ENCODE measurements at places on chromosomes 13 and 19.

GRCh38 chr19:47641891-47642485 lies 33.1 kb downstream of the BICRA start:
- no peak for DNase-seq

DNA sequence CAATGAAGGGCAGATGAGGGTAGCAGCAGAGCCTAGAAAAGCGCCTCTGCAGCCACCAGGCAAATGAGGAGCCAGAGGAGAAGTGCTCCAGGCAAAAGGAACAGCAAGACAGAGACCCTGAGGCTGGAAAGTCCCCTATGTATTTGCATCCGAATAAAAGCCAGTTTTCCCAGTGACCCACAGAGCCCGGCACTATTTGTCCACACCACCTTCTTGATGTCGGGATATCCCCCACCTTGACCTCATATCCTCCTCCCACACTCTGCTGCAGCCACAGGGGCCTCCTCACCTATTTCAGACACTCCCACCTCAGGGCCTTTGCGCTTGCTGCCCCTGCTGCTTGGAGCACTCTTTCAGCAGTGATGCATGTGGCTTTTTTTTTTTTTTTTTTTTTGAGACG lies 6.6 kb downstream of the ATG4D start:
- no peak for DNase-seq

DNA sequence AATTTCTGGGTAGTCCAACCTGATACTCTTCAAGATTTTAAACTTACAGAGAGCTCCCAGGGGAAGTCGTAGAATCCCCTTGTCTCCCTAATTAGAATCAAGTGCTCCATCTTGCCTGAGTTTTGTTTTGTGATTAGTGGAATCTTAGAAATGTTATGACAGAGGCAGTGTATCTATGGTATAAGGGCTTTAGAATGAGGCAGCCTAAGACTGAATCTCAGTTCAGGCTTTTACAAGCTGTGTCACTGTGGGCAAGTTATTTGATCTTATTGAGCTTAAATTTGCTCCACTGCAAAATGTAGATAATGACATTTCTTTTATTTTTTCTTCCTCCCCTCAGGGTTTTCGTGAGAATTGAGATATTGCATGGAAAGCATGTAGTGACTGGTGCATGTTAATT lies 215.5 kb downstream of the POSTN start:
- no peak for DNase-seq

- DNase-seq = no peak
Observed at GRCh38 chr13:30044932-30045331, 194.5 kb upstream of the UBL3 start.

- DNase-seq = no peak
Observed at GRCh38 chr13:85013006-85013405, 786.2 kb downstream of the SLITRK6 start.

DNA sequence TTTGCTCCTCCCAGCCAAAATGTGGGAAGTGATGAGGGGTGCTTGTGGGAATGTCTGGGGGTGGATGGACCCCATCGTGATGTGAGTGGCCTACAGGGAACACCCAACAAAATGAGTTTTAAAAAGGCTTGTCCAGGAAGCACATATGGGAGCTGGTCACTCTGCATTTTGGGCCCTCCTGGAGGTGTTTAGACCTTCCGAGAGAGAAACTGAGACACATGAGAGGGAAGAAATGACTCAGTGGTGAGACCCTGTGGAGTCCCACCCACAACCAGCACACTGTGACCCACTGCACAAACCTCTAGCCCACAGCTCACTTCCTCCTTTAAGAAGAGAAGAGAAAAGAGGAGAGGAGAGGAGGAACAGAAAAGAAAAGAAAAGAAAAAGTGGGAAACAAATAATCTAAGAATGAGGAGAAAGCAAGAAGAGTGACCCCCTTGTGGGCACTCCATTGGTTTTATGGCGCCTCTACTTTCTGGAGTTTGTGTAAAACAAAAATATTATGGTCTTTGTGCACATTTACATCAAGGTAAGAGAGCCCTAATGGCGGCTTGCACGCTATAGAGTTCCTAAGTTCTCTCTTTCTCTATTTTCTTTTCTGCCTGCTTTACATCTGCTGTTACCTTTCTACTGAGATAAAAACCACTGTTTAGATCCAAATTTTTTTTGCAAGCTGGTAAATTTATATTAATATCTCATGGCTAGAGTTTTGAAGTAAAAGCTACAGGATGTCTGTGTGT lies 13.3 kb upstream of the LILRB1 start:
- no peak for DNase-seq

DNA sequence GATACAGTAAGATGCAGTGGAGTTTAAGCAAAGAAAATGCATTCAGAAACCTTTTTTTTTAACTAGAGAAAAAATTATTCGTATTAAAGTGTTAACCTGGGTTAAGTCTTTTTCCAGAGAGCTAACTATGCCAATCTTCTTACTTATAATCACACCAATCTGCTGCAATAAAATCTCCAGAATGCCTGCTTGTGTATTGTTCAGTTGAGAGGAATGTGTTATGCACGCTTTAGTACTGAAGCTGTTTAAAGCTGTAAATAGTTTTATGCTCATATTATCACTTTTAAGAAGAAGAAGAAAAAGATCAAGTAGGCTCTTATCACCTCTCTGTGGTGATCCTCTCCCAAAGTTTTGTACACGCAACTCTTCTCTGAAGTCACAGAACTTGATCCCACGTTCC lies 528.7 kb downstream of the RFC3 start:
- DNase-seq = peak; percentile 26

DNA sequence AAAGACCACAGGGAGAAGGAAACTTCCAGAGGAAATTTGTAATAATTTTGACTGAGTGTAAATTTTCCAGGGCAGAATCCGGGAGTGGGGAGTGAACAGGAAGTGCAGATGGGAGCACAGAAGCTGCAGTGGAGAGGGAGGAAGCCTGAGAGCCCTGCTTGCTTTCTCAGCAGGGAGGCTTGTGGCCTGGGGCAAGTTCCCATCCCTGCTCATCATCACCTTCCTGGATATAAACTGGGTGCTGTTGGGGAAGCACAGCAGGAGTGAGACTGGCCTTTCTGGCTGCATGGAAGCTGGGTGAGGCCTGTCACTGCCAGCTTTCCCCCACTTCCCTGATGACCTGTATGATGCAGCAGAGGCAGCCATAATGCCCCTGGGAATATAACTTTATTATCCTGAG lies 532.9 kb downstream of the SLITRK6 start:
- DNase-seq = no peak

GRCh38 chr19:48428670-48429069 lies 17.1 kb upstream of the GRWD1 start:
- DNase-seq = no peak

GRCh38 chr19:51726049-51726448 lies 2.3 kb upstream of the HAS1 start:
- peak; percentile 90 for DNase-seq

- no peak for DNase-seq
Observed at GRCh38 chr19:49491030-49491803, 3.8 kb downstream of the RPL13A start.

- DNase-seq = no peak
Observed at GRCh38 chr19:35796645-35797542, 15.8 kb downstream of the PRODH2 start.

- DNase-seq = no peak
Observed at GRCh38 chr19:33724021-33724720, 72.5 kb upstream of the KCTD15 start.

DNA sequence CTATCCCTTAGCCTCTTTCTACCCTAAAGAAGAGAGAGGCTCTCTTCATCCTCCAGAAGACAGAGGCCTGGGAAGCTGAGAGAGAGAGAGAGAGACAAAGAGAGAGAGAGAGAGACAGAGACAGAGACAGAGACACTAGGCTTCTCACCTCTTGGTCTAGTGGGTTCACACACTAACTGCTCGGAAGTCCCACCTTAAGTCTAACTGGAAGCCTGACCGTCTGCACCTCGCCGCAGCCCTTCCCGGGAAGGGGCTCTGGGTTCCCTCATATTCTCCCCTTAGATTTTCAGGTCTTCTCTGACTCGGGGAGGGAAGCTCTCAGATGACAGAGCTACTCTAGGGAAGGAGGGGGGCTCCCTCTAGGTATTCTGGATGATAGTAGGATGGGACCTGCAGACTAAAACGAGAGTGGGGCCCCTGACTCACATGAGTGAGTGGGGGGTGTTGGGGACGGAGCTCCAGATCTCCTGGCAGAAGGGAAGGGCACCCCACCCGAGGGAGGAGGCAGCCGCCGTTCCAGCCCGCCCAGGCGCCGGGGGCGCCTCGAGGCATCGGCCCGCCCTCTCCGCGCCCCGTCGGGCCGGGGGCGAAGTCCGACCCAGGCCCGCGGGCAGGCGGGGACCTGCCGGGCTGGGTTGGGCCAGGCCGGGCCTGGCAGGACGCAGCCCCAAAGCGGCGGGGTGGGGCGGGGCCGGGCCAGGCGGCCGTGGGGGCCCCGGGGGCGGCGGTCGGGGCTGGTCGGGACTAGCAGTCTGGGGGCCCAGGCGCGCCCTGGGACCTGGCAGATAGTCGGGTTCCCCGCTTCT lies 2.0 kb upstream of the JUNB start:
- DNase-seq = no peak

GRCh38 chr19:30471441-30471840 lies 99.3 kb downstream of the ZNF536 start:
- no peak for DNase-seq

GRCh38 chr13:102402290-102402689 lies 442 bp upstream of the FGF14 start:
- DNase-seq = no peak

DNA sequence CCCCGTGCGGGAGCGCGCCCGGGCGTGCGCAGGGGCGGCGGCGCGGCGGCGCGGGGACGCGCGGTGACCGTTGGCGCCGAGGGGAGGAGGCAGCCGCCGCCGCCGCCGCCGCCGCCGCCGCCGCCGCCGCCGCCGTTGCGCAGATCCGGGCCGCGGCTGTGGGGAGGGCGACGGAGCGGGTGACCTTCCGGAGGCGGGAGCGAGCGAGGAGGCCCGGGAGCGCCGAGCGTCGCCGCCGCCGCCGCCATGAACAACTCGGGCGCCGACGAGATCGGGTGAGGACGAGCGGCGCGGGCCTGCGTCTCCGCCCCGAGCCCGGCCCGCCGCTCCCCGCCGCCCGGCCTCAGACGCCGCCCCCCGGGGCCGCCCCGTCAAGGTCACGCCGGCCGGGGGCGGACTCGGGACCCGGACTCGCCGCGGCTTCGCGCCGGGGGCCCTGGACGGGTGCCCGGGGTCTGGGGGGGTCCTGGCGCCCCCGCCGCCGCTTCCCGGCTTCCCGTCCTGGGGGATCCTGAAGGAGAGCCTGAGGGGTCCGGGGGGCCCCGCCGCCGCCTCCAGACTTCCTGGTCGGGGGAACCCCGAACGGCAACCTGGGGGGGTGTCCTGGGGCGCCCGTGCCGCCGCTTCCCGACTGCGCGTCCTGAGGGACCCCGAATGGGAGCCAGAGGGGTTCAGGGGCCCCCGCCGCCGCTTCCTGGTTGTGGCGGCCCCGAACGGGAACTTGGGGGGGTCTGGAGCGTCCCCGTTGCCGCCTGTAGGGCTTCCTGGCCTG lies at the start of gene DAZAP1:
Gene DAZAP1, plus strand, starts transcription at position 59 of the 772 bp plus-strand sequence. Its CDS starts 188 bp downstream, at position 247.
- peak; percentile 80 for DNase-seq

DNA sequence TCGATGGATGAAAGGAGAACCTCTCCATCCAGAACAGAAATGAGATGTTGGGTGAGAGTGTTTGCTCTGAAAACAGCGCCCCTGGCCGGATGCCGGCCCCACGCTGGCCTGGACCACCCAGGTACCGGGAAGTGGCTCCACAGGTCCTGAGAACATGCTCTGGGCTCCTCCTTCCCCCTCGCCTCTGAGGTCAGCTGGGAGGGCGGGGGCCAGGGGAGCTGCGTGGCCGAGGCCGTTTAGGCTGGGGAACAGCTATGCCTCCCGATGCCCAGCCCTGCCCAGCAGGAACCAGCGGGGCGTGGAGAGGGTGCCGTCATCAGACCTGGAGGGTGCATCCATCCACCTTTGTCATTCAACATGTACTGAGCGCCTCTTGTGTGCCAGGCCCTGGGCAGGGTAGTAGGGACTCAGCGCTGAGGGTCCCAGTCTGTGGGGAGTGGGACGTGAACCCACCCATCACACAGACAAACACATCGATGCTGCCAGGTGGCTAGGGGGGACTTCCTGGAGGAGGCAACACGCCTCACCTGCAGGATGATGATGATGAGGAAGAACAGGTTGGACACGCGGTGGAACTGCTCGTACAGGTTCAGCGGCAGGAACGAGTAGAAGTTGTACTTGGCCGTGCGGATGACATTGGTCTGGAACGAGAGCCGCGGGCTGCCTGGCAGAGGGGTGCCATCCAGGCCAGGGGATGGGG lies 4.2 kb downstream of the ATP8B3 start:
- DNase-seq = no peak
